ENCODE measurements at places on chromosomes 5 and 9.

GRCh38 chr5:14429101-14430050 lies 152.2 kb upstream of the OTULINL start:
- no peak for DNase-seq
- H3K27me3 ChIP-seq: no peaks in the 10 kb centered on the region
- H3K4me1 ChIP-seq: peaks cover 48% of the 10 kb centered on the region
- H3K36me3 ChIP-seq: peaks cover 57% of the 10 kb centered on the region

- H3K27ac ChIP-seq: no peak overlapping the region
- H3K4me3 ChIP-seq: no peak overlapping the region
- H3K27me3 ChIP-seq: 0 out of 2 replicates have a peak, but pooled peaks cover 2% of the 10 kb centered on the region
- H3K36me3 ChIP-seq: no peaks in the 10 kb centered on the region
Measured at GRCh38 chr5:67192719-67193438, 3.7 kb downstream of the CD180 start.

DNA sequence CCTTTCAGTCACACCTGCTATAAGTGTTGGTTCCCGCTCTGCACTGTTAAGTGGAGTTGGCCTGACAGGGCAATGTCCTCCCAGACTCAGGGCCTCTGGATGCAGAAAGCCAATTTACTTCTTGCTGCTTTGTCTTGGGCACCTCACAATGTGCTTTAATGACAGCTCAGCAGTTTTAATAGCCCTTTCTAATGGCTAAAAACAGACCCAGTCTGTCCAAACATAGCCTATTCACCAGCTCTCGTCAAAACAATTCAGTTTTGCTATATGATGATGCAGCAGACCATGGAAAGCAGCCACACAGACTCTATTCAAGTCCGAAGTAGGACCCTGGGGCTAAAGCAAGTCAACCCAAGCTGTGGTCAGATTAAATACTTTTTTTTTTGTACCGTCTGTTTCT lies 529.1 kb upstream of the SEMA6A start:
- no peaks in the 10 kb centered on the region for H3K4me1 ChIP-seq
- H3K4me3 ChIP-seq: no peak overlapping the region

DNA sequence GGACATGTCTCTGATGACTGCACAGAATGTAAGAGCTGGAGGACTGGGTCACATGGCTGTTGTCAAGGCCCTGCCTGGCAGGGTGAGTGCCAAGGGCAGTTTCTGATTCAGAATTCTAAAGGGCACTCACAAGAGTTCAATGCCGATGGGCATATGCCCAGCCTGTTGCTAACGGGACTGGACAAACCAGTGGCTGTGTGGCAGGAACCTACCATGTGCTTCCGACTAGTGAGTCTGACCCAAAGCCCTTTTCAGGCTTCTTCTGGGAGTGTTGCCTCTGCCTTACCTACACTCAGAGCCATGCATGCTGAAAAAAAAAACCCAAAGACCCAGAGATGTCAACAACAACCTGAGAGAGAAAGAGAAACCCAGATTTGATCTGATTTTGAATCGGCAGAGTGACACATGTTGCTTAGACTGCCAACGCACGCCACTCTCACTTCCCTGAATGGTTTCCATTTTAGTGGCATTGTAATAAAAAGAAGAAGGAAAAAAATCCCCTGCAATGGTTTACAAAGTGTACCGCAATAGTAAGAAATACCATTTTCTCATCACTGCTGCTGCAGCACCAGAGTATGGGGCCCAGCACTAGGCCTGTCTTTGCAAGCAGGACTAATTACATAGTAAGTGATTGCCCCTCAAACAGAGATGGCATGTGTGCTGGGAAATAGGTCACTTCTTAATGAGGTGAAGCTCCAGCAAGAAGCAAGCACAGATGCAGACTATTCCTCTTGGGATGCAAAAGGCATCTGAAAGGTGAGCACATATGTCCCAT lies 194.3 kb downstream of the PALM2AKAP2 start:
- peaks cover 6% of the 10 kb centered on the region for H3K4me1 ChIP-seq
- H3K36me3 ChIP-seq: no peaks in the 10 kb centered on the region
- H3K4me3 ChIP-seq: no peak overlapping the region
- no peaks in the 10 kb centered on the region for H3K27me3 ChIP-seq
- DNase-seq: no peak
- H3K27ac ChIP-seq: no peak overlapping the region

GRCh38 chr9:87678650-87679355 lies 47.1 kb upstream of the CTSL start:
- H3K27ac ChIP-seq: no peak overlapping the region
- H3K36me3 ChIP-seq: no peaks in the 10 kb centered on the region
- no peak overlapping the region for H3K4me3 ChIP-seq
- DNase-seq: peak; percentile 74
- H3K4me1 ChIP-seq: no peaks in the 10 kb centered on the region
- peaks cover 2% of the 10 kb centered on the region for H3K27me3 ChIP-seq

DNA sequence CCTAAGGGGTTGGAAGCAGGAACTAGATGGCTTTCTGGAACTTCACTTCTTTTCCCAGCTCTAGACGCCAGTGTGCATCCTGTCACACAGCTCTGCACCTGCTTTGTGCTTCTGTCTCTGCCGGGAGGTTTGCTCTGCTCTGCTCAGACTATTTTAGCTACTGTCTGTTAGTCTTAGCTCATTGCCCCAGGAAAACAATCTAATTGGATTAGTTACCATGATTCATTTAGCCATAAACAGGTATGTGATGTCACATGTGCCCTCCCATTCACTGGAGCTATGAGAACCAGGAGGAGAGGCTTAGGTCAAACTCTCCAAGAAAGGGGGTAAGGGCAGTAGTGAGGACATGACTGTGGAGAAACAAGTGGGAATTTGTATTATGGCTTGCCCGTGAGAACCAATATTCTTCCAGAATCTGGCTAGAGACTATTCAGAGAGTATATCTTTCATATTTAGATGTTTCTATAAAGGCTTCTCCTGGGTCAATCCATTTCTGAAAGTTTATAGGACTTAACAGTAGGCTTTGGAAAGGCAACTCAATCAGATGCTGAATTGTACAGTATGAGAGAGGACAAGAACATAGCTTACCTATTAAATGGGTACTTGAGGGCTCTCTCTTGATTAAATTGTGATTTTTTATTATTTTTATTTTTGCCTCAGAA lies 22.4 kb upstream of the NREP start:
- H3K4me1 ChIP-seq: peaks cover 6% of the 10 kb centered on the region
- H3K27ac ChIP-seq: no peak overlapping the region
- no peak for DNase-seq

GRCh38 chr5:9373571-9373970 lies 172.3 kb downstream of the SEMA5A start:
- peaks cover 2% of the 10 kb centered on the region for H3K36me3 ChIP-seq
- H3K4me1 ChIP-seq: peaks cover 16% of the 10 kb centered on the region
- H3K27ac ChIP-seq: no peak overlapping the region
- DNase-seq: peak; percentile 81
- no peak overlapping the region for H3K4me3 ChIP-seq

DNA sequence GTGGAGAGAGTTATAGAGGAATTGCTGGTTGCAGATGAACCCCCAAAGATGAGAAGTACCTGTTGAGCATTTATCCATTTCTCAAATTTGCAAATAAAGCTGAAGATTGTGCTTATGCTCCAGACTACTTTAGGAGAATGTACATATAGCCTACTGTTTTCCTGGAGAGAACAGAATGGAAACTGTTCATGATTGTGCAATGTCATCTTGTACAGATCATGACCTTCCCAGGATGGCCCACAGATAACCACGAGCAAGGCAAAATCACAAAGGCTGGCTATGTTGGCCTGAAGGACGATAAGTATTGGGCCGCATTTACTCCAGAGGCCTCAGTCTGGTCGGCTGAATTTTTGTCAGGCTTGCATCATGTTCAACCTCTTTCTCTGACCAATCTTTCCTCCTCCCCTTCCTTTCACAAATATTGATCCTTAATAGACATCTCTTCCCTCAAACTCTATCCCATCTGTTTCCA lies 28.5 kb upstream of the RICTOR start:
- peak; percentile 24 for DNase-seq
- no peaks in the 10 kb centered on the region for H3K27me3 ChIP-seq
- peaks cover 16% of the 10 kb centered on the region for H3K4me1 ChIP-seq
- peak overlapping the region; percentile 76 for H3K27ac ChIP-seq
